ENCODE measurements at places on chromosomes 3 and 15.

- DNase-seq = no peak
Observed at GRCh38 chr15:25805031-25805430, 58.1 kb downstream of the ATP10A start.

GRCh38 chr15:57652481-57652880 lies 54.0 kb upstream of the POLR2M start:
- no peak for DNase-seq

- peak; percentile 36 for DNase-seq
Observed at GRCh38 chr15:56491110-56491722, 26.3 kb upstream of the MNS1 start.

DNA sequence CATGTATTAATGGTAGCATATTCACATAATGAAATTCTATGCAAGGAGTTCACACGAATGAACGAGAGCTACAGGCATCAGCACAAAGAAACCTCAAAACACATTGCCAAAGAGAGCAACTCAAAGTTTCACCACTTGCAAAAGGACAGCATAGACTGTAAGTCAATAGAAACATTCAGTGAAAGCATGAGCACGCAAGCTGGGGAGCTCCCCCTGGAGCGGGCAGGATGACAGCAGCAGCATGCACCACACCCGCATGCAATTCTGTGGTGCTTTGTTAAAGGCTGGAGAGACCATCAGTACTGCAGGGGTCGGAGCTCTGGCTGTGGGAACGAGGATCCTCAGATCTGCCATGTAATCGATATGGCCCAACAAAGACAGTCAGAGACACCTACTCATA lies 18.7 kb downstream of the OCA2 start:
- no peak for DNase-seq

- DNase-seq = no peak
Observed at GRCh38 chr3:155748611-155749365, 3.9 kb upstream of the PLCH1 start.

DNA sequence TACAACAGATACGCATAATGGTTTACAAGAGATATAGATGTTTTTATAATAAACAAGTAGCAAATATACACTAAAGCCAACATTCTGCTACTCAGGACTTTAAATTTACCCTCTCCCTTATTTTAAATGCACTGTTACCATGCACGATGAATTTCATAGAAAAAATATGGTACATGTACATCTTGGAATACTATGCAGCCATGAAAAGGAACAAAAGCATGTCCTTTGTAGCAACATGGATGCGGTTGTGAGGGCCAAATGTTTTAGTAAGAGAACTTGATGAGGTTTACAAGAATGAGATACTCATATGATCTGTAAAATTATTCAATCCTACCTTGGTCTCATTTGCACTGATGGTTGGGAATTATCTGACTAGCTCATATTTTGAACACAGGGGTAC lies 769.3 kb downstream of the VGLL3 start:
- DNase-seq = no peak

GRCh38 chr15:80584973-80585525 lies 110.1 kb upstream of the ABHD17C start:
- no peak for DNase-seq

DNA sequence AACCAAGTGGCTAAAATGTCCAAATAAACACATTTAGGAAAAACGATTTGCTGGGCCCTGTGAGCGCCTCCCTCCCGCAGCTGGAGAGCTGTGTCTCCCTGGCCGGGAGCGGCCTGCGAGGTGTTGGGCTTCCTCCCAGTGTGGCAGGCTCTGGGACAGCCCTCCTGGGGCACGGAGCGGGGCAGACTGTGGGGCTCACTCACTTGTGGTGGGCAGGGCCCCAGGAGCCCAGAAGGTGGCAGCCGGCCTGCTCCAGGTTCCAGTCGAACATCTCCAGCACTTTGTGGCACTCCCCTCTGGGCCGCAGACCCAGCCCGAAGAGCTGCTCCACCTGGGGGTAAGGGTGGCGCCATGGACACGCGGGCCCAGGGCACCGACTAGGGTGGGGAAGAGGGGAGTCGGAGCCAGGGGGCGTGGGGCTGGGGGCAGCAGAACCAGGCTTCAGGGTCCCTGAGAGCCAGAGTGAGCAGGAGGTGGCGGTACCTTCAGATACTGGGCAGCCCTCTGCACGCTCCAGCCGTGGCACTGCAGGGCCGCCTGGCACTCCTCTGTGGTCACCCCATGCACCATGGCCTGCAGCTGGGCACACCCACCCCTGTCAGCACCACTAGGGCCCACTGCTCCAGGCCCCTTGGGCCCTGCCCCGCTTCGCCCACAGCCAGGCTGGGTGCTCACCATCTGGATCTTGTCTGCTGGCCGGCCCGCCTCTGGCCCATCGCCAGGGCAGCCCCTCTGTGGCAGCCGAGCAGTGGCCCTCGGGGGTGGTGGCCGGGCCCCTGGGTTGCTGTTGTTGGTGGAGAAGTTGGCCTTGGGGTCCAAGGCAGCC lies 41.5 kb downstream of the TNK2 start:
- no peak for DNase-seq

GRCh38 chr3:134284438-134284837 lies 33.8 kb upstream of the RYK start:
- no peak for DNase-seq

DNA sequence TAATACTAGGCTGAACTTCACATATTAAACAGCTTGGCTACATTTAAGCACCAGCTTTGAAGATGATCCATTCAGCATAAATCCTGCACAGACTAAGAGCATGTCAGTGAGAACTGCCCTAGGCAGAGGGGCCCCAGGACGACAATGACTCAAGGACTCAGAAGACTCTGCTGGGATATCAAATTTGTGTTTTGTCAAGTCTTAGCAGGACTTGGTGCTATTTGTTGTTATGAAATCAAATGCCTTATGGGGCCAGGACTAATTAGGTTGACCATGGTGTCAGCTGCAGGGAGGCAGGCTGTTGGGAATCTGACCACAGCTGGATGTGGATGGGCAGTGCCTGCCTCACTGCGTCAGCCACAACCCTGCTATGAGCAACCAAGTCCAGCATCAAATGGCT lies 91.8 kb downstream of the RYR3 start:
- no peak for DNase-seq

GRCh38 chr3:43641306-43642114 lies 19.7 kb upstream of the ANO10 start:
- no peak for DNase-seq

Data from stimulated activated naive CD8-positive, alpha-beta T cell treated with anti-CD3 and anti-CD28 coated beads, Interleukin-15, amount 100 ng/mL, for 72 hours (primary cell).